ENCODE measurements at places on chromosomes 16 and 17. TPM values are rescaled to one million over a fixed set of nuclear protein-coding genes. Genes with fewer than 3 reads are reported as not detected.

The KPNA2 gene
- total RNA-seq: 27.4 TPM

GRCh38 chr17:41421116-41421515 lies 3.3 kb downstream of the KRT37 start:
- H3K4me1 ChIP-seq: peaks cover 5% of the 10 kb centered on the region
- H3K4me3 ChIP-seq: no peak overlapping the region
- DNase-seq: no peak
- H3K36me3 ChIP-seq: no peaks in the 10 kb centered on the region
- no peak overlapping the region for H3K27ac ChIP-seq

DNA sequence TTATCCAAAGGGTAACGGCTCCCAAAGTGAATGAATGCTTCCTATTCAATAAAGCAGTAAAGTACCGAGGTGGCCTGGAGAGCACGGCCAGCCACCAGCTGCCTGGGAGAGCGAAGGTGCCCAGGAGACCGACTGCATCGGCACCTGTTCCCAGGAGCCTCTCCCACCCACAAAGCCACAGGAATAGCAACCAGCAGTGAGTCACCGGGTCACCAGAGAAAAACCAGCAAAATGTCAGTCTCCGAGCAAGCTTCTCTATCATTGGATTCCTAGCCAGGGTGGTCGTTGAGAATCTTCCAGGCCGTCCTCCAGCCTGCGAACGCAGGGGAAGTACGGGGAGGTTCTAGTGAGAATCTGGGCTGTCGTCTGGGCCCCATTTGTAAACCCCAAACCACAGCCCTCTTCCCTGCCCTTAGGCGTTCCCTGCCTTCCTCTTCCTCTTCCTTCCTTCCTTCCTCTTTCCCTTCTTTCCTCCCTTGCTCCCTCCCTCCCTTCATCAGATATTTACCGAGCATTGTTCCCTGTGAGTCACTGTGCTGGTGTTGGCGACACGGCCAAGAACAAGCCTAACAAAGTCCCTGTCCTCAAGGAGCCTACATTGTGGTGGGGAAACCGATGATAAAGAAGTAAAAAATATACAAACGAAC lies 114.6 kb downstream of the SLC39A11 start:
- H3K27ac ChIP-seq: no peak overlapping the region
- H3K27me3 ChIP-seq: no peaks in the 10 kb centered on the region
- no peak for DNase-seq
- H3K4me3 ChIP-seq: no peak overlapping the region

The HOXB9 gene
- total RNA-seq: 45.8 TPM

DNA sequence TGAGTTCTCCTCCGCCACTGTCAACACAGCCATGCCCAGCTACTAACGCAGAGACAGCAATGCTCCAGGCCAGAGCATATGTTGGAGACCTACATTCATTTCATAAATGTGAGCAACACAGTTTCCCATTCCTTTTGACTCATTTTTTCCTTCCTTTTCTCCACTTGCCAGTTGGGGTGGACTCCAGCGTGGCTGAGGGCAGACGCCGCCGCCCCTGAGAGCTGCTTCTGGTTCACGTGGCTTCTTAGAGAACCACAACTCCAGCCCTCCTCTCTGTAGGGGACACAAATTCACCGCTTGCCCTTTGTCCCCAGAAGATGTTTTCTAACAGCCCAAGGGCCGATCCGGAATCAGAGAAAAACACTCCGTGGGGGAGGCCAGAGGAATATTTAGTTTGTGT lies 45.8 kb upstream of the ZCCHC14 start:
- no peaks in the 10 kb centered on the region for H3K27me3 ChIP-seq
- no peaks in the 10 kb centered on the region for H3K36me3 ChIP-seq
- H3K4me1 ChIP-seq: peaks cover 5% of the 10 kb centered on the region
- no peak overlapping the region for H3K27ac ChIP-seq
- peak overlapping the region; percentile 61 for H3K4me3 ChIP-seq

The KRTAP9-9 gene
- not detected for total RNA-seq

The COL1A1 gene
- 142 TPM for total RNA-seq

- no peak overlapping the region for H3K4me3 ChIP-seq
- H3K27ac ChIP-seq: no peak overlapping the region
- no peak for DNase-seq
- no peaks in the 10 kb centered on the region for H3K27me3 ChIP-seq
- no peaks in the 10 kb centered on the region for H3K36me3 ChIP-seq
- H3K4me1 ChIP-seq: no peaks in the 10 kb centered on the region
Observed at GRCh38 chr16:56882077-56882800, 17.2 kb downstream of the SLC12A3 start.

- DNase-seq: peak; percentile 58
- no peak overlapping the region for H3K4me3 ChIP-seq
- H3K36me3 ChIP-seq: no peaks in the 10 kb centered on the region
- no peak overlapping the region for H3K27ac ChIP-seq
Observed at GRCh38 chr16:77668201-77668600, 54.1 kb upstream of the NUDT7 start.

GRCh38 chr16:47480410-47480809 lies 19.3 kb downstream of the PHKB start:
- no peak overlapping the region for H3K27ac ChIP-seq
- no peak for DNase-seq
- H3K4me3 ChIP-seq: no peak overlapping the region
- H3K27me3 ChIP-seq: no peaks in the 10 kb centered on the region
- no peaks in the 10 kb centered on the region for H3K4me1 ChIP-seq
- H3K36me3 ChIP-seq: no peaks in the 10 kb centered on the region

DNA sequence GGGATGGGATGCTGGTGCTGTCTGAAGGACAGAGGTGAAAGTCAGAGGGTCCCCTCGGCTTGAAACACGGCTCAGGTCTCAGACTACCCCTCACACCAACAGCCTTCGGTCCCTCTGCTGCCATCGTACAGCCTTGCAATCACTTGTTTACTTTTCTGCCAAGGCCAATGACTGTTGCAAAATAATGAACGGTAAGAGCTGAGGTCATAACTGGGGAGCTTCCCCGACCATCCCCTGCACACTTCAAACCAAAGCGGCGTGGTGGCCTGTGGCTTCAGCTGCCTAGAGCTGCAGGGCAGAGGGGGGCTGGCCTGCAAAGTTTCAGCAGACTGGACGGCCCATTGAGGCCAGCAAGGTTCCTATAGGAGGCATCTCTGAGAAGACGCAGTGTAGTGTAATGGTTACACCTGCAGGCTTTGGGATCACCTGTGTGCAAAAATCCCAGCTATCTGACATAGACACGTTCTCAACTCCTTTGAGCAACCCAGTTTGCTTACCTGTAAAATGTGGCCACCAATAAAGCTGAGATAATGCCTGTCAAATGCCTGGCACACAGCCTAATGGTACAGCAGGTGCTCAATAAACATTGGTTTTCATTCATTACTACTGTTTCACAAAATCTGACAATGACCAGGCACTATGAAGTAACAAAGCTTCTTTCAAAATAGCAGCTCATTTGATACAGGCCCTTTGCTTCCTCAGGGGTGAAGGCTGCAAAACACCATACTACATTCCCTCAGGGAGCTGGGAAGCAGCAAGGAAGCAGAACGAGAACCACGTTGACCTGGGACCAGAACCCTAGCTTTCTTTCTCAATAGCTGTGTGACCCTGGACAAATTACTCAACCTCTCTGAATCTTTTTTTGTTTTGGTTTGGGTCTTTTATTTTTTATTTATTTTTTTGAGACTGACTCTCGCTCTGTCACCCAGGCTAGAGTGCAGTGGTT lies 5.0 kb downstream of the PAM16 start:
- no peaks in the 10 kb centered on the region for H3K4me1 ChIP-seq
- no peak overlapping the region for H3K27ac ChIP-seq
- DNase-seq: no peak
- H3K36me3 ChIP-seq: peaks cover under 1% of the 10 kb centered on the region

DNA sequence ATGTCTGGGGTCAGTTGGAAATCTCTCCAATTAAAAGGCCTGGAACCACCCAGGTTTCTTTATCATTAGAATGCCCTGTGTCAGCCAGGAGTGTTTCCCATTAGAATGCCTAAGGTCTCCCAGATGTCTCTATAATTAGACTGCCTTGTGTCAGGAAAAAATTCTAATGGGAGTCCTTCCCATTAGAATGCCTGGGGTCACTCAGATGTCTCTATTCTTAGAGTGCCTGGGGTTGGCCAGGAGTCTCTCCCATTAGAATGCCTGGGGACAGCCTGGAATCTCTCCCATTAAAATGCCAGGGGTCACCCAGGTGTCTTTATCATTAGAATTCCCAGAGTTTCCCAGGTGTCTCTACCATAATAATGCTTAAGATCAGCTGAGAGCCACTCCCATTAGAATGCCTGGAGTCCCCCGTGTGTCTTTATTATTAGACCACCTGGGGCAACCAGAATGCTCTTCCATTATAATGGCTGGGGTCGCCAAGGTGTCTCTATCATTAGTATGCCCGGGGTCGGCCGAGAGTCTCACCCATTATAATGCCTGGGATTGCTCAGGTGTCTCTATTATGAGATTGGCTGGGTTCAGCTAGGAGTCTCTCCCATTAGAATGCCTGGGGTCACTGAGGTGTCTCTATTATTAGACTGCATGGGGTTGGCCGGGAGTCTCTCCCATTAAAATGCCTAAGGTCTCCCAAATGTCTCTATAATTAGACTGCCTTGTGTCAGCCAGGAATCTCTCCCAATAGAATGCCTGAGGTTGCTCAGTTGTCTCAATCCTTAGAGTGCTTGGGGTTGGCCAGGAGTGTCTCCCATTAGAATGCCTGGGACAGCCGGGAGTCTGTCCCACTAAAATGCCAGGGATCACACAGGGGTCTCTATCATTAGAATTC lies 2254.6 kb downstream of the TP53TG3F start:
- no peak overlapping the region for H3K27ac ChIP-seq
- H3K36me3 ChIP-seq: no peaks in the 10 kb centered on the region
- H3K27me3 ChIP-seq: no peaks in the 10 kb centered on the region
- no peak overlapping the region for H3K4me3 ChIP-seq
- DNase-seq: no peak
- no peaks in the 10 kb centered on the region for H3K4me1 ChIP-seq

DNA sequence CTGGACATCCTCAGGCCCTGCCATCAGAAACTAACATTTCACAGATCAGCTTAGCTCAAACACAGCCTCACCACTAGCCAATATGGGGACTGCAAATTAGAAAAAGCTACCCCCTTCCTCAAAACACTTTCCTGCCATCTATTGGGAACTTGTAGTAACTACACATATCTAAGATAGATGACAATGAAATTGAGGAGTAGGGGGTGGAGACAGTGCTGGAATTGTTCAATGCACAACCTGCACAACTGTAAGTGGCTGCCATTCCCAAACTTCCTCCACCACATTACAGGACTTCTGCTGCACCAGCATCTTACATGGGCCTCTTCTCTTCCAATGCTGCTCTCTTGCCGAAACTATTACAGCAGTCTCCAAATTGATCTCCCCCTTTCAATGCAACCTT lies 21.9 kb downstream of the AIPL1 start:
- no peaks in the 10 kb centered on the region for H3K36me3 ChIP-seq
- no peak overlapping the region for H3K4me3 ChIP-seq
- H3K27ac ChIP-seq: no peak overlapping the region
- no peaks in the 10 kb centered on the region for H3K27me3 ChIP-seq
- no peak for DNase-seq
- H3K4me1 ChIP-seq: no peaks in the 10 kb centered on the region

DNA sequence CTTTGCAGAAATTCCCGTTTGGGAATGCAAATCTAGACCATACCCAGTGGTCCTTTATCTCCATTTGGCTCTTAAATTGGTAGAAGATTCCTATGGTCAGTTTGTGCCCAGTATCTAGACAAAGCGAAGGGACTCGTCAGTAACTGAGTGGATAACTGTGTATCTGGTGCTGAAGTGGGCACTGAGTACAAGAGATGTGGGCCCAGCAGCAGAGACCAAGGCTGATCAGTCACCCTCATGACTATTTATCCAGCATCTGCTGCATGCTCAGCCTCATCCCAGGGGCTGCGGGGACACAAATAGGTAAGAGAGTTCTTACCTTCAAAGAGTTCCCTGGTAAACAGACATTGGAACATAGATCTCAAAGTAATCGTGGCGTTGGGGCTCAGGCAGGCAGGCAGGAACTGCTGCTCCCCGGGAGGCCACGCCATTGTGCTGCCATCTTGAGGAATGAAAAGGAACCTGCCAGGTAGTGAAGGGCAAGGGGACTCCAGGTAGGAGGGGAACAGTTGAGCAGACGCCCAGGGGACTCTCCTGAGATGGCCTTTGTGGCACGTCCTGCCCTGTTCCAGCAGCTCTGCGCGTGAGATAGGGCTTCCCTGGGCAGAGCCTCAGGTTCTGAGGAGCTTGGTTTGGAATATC lies 10.3 kb downstream of the NT5M start:
- no peaks in the 10 kb centered on the region for H3K27me3 ChIP-seq
- H3K4me1 ChIP-seq: no peaks in the 10 kb centered on the region
- H3K4me3 ChIP-seq: no peak overlapping the region
- DNase-seq: peak; percentile 72
- no peaks in the 10 kb centered on the region for H3K36me3 ChIP-seq

The TLCD3B gene
- total RNA-seq: not detected

DNA sequence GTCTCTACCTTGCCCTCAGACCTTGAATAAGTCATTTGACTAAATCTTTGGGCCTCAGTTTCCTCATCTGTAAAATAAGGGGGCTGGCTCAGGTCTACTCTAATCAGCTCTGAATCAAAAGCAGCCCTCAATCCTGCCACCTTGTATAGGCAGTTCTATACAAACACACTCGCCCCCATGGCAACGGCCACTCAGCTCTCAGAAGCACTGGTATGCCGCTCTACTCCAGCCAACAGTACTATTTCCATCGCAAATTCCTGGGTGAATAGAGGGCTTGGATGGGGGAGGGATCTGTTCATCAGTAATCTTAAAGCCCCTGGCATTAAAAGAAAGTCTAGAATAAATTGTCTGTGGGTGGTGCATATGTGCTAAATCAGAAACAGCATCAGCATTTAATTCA lies 21.2 kb upstream of the TAOK1 start:
- H3K27ac ChIP-seq: no peak overlapping the region
- H3K27me3 ChIP-seq: no peaks in the 10 kb centered on the region
- H3K36me3 ChIP-seq: no peaks in the 10 kb centered on the region
- no peak for DNase-seq

GRCh38 chr16:17364319-17365210 lies 106.2 kb downstream of the XYLT1 start:
- H3K27ac ChIP-seq: no peak overlapping the region
- H3K27me3 ChIP-seq: no peaks in the 10 kb centered on the region
- H3K4me1 ChIP-seq: peaks cover 9% of the 10 kb centered on the region
- no peaks in the 10 kb centered on the region for H3K36me3 ChIP-seq

The SLC35B1 gene
- total RNA-seq: 56.6 TPM

The GOSR1 gene
- 65.6 TPM for total RNA-seq

All from kidney (tissue), 22 donors.